Suppressor macrophage (primary cell): ENCODE measurements at places on chromosomes 6 and 20.
A peak's percentile ranks its signal among the peaks of the same experiment; 100 is the strongest.

DNA sequence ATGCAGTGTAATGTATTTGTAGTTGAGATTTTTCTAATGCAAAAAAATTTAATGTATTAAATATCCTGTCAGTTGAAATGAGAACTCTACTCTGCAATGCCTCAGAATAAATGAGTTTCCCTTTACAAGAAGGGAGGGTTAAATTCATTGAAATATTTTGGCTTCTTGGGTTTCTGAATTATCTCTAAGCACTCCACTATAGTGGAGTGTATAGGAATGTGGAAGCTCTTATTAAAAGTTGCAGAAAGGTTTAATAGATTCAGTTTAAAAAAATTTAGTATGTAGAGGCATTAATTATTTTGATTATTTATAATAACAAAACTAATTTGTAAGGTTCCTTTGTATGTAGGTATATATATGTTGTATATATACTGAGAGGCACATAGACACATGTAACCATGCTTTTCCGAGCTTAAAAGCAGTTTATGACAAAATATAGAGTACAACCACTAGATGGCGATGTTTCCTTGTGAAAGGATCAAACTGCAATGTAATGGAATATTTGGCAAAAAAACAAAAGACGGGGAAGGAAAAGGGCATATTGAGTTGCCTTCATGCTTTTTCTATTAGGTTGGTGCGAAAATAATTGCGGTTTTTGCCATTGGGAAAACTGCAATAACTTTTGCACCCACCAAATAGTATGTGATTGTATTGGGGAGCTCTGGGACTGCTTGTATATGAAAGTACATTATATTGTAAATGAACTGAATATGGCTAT lies 144.2 kb downstream of the MYO6 start:
- DNase-seq: peak; percentile 60

GRCh38 chr6:88910922-88911778 lies 52.3 kb downstream of the RNGTT start:
- no peak for DNase-seq

DNA sequence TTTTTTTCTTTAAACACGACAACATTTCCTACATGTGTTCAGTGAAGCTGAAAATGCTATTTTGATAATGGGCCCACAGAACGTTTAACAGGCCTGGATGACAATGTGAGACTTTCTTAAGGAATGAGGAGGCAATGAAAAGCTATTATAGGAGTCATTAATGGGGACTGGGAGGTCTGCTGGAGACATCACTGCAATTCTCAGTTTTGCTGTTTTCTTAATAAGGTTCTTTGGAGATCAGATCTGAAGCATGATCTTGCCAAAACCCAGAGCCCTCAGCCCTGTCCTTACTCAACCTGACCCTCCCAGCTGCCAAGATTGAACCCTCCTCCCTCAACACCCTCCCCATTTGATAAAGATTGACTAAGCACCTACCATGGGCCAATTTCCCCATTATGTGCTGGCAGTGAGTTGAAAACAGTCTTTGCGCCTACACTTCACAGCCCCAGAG lies 353.1 kb downstream of the MAFB start:
- DNase-seq: peak; percentile 33

GRCh38 chr6:78954740-78955139 lies 87.4 kb downstream of the IRAK1BP1 start:
- DNase-seq: no peak

- no peak for DNase-seq
These were observed 63.6 kb downstream of the NCOA7 start for GRCh38 chr6:125854355-125854754.

GRCh38 chr6:53702316-53702715 lies 36.8 kb upstream of the KLHL31 start:
- DNase-seq: peak; percentile 13

- no peak for DNase-seq
These were observed 11.4 kb upstream of the PDE10A start for GRCh38 chr6:165674155-165675029.

DNA sequence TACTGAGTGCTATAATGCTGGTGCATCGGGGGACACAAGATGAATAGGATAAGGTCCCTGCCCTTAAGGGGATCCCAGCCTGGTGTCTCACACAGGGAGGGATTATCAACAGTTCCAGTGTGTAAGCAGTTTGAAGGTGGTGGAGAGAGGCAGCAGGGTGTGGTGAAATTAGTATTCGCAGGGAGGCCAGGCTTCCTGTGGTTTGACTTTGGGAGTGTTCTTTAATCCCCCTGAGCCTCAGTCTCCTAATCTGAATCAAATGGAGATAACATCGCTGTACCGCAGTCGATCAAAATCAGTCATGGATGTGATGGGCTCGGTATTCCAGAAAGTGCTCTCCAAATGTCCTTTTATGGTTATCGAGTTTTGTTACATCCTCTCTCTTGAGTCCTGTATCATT lies 288.1 kb upstream of the SUPT3H start:
- DNase-seq: no peak

DNA sequence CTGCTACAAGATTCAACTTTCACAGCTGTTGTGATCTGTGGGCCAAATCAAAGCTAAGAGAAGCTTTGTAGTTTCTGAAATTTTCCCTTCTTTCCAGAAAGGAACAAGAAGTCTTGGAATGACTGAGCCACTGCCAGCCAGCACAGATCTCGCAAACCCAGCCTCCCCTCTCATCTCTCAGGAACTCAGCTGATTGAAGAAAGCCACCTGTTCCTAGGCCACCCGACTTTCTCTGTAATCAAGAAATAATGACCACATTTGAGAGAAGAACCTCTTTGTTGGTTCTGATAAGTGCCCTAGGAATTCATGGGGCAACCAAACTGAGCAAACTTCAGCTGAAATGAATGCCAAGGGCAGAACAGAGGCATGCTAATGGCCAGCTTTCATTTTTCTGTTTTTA lies 61.7 kb downstream of the HDGFL1 start:
- DNase-seq: no peak

DNA sequence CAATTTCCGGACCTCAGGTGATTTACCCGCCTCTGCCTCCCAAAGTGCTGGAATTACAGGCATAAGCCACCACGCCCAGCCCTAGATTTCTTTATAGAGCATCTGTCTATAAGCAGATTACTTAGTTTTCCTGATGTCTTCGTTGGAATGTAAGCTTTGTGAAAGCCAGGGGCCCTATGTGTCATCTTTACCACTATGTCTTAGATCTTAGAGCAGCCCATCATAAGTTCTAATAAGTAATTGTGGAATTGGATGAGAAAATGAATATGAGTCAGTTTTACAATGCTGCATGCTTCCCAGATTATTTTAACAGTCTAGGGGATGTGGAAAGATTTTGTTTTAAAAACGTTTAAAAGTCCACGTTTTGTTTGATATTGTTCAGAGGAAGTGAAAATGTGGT lies 9.1 kb upstream of the ZBTB2 start:
- DNase-seq: peak; percentile 30

DNA sequence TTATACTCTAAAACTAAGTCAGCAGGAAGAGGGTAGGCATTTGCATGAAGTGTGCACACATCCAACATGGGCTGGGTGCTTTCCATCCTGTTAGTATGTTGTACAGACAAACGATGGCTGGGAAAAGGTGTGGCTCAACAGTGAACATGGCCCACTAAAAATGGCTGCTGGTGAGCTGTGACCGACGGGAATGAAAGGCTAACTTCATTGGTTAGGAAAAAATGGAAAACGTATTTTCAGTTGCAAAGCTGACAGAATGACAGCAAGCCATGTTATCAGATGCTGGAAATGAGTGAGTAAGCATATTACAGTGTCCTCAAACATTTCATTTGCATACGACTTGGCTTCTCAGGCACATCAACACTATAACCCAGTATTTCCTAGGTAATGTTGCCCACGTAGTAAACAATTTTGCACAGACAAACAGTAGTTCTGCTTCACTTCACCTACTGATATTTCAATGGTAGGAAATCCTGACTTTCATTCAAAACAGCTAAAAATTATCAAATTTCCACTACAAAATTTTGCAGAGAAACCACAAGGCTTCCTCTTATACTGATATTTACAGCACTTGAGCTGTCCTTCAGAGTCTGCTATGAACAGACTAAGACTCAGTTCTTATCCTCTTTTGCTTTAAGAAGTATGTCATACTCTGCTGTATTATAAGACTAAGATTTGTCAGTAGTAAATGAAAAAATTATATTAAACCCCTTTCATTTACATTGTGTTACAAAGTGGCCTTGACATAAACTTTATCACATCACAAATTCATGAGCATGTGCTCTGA lies 98.9 kb downstream of the IRF4 start:
- no peak for DNase-seq

DNA sequence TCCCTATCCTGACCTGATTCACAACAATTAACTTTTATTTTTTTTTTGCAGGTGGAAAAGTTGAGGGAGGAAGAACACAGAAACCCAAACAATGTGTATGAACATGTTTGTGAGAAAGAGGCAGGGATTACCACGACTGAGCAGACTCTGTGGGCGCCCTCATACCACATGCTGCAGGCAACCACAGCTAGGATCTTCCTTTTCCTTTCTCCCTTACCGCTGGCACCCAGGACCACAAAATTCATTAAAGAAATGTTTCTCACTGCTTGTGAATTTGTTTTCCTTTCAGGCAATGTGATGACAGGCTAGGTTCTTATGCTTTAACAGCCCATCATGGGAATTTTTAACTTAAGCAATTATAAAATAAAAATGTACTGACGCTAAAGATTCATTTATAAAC lies 287.1 kb downstream of the GMDS start:
- no peak for DNase-seq

DNA sequence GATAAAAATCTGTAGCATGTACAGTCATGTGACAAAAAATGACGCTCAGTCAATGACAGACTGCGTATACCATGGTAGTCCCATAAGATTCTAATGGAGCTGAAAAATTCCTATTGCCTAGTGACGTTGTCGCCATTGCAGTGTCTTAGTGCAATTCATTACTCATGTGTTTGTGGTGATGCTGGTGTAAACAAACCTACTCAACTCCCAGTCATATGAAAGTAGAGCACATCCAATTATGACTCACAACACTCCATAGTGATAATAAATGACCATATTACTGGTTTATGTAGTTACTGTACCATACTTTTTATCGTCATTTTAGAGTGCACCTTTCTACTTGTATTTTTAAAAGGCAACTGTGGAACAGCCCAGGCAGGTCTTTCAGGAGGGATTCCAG lies 45.0 kb downstream of the TFAP2A start:
- DNase-seq: no peak

DNA sequence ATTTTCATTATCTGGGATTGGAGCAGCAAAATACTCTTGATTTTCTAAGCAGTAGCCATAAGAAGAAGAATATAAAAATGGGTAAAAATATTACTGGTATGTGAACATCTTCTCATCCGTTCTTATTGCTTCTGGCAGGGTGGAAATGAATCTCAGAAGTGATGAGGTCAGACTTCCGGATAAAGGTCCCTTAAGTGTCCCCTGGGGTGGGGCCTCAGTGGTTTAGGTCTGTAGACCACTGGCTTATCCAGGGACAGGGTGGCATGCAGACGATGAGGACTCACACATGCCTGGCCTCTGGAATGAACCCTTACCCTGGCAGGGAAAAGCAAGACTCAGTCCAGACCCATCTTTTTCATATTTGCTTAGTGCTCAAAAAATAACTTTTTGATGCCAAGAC lies 143.3 kb downstream of the UST start:
- DNase-seq: no peak

- peak; percentile 53 for DNase-seq
These were observed 542 bp downstream of the TUBE1 start for GRCh38 chr6:112086744-112087135.

- no peak for DNase-seq
These were observed 435.3 kb downstream of the CDKAL1 start for GRCh38 chr6:20969551-20969950.

- DNase-seq: no peak
These were observed 38.2 kb downstream of the FAM184A start for GRCh38 chr6:119040229-119040628.

- DNase-seq: no peak
These were observed 58.5 kb upstream of the SLC22A16 start for GRCh38 chr6:110534731-110535492.

DNA sequence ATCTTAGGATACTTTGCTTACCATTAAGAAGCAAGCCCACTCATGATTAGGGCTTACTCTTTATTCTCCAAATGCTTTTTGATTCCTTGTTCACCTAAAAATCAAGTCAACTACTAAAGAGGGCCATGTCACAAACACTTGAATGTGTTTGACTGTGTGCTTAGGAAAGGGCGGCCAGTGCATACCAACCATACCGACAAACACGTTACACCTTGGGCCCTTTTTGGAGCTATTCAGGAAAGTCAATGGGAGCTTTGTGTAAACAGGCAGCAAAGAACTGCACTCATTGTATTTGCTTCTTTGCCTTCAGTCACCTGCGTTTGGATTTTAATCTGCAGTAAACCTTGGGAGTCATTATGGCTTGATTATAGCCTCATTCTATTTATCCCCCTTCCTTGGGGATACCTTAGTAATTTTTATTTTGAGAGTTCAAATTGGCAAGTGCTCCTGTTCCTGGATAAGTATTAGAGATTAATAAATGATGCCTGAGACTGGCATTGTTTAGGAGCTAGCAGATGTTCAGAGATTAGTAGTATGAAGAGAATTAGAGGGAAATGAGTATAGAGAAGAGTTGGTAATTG lies 102.6 kb upstream of the HDGFL1 start:
- DNase-seq: no peak

DNA sequence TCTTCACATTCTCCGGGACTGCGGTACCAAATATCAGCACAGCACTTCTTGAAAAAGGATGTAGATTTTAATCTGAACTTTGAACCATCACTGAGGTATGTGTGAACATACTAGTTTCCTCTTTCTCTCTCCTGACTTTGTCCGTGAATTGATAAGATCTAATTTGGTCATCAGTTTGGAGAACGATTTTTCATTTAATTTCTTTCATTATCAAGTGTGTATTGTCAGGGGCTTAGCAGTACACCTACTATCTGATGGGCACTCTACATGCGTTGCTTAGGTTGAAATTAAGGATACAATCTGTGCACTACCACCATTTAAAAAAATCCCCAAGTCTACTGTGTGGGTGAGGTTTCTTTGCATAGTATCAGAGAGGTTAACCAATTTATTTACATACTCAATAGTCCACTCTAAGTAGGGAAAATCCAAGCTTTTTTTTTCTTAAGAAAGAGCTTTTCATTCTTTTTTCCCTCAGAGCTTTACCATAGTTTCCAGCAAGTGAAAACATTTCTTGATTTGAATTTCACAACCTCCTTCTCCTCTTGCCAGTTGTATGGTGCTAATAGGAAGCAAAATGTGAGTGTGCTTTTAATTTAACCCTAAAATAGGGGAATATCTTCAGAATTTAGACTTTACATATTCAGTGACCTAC lies 105.4 kb upstream of the ESR1 start:
- no peak for DNase-seq

DNA sequence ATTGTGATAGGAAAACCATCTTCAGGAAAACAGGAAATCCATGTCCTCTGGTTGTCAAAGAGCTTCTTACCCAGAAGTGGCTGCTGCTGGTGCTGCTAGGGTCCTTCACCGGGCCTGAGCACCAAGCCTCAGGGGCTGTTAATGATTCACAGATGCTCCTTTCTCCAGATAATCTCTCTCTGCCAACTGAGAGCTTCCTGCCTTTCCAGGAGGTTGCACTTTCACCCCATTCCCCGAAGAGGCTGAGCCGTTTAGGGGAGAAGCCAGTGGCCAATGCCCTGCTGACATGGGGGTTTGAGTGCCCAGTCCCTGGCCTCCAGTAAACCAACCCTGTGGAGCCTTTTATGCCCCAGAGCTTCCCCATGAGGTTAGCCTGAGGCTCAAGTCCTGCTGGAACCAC lies 122.4 kb downstream of the CBLN4 start:
- DNase-seq: no peak

- no peak for DNase-seq
These were observed 32.3 kb upstream of the PLCB4 start for GRCh38 chr20:9036593-9036992.
